Femur (tissue), 1 donor: ENCODE measurements at places on chromosomes 11 and 22.

DNA sequence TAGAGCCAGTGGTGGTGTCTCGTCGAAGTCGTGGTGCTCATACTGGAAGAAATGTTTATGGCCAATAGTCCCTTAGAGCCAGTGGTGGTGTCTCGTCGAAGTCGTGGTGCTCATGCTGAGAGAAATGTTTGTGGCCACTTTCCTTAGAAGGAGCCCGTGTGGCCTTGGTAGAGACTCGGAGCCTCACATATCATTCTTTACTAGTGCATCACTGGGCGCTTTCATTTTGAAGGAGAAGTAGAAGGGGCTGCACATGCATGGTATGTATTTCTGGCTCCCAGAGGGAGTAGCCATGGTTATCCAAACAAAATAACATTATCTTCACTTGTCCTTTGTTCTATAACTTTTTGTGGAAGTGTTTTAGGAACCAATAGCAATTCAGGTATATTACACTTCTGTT is 69.5 kb downstream of the JAM3 start:
- no peak for DNase-seq

DNA sequence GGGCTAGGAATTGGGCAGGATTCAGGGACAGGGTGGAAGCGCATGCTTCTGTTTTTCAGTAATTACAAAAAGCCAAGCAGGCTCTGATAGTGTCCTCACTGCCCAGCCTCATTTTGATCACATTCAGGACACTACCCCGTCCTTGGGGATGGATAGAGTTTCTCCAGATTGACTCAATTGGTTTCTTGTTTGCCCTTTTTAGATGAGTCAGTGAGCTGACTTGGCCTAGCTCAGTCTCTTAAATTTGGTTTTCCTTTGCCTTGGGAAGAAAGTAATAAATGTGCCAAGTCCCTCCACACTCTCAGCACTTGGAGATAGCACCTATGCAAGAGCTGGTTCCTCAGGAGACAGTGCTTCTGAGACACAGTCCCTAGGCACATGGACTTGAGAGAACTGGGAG is 25.5 kb downstream of the DKK3 start:
- no peak for DNase-seq

DNA sequence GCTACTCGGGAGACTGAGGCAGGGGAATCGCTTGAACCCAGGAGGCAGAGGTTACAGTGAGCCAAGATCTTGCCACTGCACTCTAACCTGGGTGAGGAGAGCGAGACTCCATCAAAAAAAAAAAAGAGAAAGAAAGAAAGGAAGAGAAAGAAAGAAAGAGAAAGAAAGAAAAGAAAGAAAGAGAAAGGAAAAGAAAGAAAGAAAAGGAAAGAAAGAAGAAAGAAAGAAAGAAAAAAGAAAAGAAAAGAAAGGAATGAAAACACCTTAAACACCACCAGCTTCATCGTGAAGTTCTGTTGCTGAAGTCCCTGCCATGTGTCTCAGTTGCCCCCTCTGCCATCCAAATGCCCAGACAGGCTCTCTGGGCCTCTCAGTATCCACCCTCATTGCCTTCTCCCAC is 9.9 kb upstream of the CXCR5 start:
- DNase-seq = no peak

DNA sequence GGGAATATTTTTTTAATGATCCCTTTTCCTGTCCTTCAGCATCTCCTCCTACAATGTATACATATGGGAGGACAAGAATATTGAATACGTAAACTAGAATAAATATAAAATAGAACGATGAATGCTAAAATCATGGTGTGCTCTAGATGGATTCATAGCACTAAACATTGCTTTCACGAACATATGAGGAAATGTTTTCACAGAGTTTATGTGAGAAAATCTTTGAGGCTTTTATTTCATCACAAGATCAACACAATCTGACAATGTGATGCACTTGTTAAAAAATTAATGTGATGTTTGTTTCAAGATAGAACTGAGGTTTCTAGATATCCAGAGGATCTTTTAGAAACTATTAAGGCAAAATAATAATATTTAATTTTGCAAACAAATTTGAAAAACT is 3.0 kb downstream of the CARD16 start:
- no peak for DNase-seq

DNA sequence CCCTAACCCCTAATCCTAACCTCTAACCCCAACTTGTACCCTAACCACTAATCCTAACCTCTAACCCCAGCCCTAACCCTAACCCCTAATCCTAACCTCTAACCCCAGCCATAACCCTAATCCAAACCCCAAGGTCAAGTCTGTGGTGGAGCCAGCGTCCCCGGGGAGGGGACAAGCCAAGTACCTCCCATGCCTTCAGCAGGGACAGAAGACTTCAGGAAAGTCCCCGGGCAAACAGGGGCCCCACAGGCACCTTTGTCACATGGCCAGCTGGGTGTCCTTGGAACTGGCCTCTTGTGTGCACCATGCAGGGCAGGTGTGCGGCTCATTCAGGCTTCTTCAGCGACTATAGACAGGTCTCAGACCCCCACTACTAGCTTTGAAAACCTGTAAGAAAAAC is 555.8 kb downstream of the BRD1 start:
- DNase-seq = no peak

DNA sequence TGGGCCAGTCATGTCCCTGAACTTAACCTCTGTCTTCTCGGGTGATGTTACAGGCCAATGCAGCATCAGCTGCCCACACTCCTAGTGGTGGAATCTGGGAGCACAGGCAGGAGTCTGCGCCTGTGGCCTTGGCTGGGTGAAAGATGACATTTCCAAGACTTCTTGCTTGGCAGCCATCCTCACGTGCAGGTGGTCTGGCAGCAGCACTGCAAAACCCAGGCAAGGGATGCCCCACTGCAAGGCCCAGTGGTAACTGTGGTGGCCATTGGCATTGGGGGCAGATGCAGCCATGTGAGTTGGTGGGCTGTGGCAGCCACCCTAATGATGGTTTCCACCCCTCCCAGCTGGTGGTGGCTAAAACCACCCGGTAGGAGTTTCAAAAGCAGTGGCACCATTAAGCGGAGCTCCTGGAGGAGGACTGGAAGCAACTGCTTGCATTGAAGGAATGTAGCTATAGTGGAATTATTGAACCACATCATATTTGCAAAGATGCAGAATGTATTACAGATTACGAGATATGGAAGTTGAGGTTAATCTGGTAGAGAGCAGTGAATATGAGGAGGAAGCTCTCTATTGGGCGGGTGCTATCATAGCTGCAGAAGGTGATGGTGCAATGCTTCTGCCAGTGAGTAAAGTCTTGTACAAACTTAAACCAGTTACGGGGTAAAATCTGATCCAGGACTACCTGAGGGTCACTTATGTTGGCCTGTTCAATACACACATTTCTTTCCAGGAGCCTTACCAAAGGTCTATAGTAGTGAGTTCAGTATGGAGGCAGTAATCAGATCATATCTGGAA is 120.7 kb upstream of the TOP3B start:
- DNase-seq = no peak

DNA sequence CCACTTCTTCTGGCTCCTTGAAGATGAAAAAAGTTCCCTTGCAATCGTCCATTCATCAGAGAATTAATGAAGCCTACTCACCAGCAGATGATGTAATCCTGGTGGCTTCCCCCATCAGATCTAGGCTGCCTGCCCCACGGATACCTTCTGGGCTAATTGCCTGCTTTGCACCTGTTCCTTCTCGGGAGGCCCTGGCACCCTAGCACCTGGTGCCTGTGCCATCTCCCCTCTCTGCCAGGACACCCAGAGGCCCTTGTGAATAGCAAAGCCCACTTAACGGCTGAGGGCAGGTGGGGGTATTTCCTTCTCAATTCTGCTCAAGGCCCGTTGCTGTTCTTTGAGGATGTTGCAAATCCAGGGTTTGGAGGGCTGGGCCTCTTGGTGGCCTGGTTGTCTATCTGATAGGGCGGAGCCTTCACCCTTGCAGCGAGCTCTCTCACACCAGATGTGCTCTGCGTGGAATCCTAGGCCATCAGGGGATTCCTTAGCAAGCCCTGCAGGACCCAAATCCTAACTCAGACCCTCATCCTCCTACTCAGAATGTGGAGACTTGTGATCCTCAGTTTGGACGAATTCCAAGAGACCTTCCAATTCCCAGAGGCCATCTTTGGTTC is at the start of gene LMO2:
Gene LMO2 (minus strand): TSS at position 363 of the 614 bp plus-strand sequence. CDS start 22,360 bp downstream, outside the sequence.
- peak; percentile 34 for DNase-seq

GRCh38 chr11:115652094-115652493 is 147.9 kb upstream of the CADM1 start:
- no peak for DNase-seq

DNA sequence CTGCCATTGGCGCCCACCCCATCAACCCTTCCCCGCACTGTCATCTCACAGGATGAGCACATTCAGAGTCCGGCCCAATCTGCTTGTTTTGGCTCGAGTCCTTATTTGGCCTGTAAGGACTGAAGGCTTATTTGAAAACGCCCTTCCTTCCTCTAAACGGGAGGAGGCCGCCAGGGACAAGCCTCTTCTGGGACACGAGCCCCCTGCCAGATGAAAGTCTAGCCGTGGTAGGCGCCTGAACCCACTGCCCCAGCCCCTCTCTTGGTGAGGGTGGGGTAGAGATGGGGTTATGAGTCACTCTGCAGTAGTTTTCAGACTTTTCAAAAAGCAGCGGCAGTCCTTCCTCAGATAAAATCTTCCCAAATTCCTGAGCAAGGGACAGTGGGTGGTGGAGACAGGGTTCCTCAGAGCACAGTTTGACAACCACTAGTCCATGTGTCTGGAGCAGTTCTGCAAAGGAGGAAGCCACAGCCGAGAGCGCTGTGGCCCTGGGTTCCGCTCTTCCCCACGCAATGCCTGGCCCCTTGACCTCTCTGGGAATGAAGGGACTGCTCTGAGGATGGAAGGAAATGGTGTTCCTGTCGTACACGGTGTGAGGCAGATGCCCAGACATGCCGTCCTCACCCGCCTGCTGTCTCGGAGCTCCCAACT is 57.0 kb downstream of the MYH9 start:
- DNase-seq = peak; percentile 63

DNA sequence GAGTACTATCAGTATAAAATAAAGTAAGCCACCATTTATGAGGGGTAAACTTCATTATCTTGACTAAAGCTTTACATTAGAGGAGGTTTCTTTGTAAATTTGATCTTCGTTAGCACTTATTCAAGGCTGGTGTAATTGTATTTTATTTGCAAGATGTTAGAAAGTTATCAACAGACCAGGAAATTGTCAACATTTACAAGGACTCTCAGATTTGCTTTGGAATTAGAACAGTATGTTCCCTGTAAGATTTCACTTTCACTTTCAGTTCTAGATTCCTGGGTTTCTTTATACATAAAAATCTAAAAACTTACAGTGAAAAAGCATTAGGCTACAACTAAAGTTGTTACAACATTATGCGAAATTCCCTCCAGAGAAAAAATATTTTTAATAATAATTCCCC is 4.6 kb upstream of the BIRC3 start:
- DNase-seq = no peak

GRCh38 chr11:57335343-57336110 is at the start of gene SSRP1:
Gene SSRP1, minus strand, starts transcription at chr11:57335892. Its CDS starts 771 bp downstream, at chr11:57335121.
- peak; percentile 92 for DNase-seq

DNA sequence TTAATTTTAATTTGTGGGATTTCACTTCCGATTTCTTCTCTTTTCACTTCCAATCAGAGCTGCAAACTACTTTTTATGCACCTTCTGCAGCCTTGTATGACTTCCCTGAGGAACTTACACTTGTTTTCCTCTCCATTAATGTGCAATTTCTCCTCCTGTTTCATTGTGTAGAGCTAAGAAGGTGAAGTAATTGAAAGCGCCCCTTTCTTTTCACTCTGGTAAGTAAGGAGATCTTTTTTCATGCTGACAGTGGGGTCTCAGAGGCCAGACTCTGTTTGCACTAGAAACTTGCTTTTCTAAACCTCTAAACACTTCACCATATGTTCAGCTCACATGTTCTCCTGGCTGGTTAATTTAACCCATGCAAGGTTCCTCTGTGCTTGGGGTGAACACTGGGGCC is 117.0 kb downstream of the FANCF start:
- no peak for DNase-seq

DNA sequence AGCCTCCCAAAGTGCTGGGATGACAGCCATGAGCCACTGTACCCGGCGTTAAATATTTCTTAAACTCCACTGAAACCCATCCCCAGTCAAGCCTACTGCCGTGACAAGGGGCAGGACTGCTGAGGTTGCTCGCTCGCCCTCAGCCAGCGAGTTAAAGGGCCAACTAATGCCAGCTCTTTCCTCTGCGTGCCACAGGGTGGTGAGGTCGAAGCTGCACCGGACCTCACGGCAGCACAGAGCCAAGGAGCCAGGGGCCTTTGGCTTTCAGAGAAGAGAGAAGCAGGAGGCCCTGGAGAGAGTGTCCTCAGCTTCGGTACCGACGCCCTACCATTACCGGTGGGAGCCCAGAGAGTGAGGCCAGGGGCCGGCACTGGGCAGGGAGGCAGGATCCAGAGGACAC is 12.8 kb downstream of the ARFGAP2 start:
- no peak for DNase-seq
